ENCODE measurements at places on chromosomes 3 and 15. TPM values are rescaled to one million over a fixed set of nuclear protein-coding genes. Genes with fewer than 3 reads are reported as not detected.

The ASB14 gene
- total RNA-seq = 9.0 TPM

GRCh38 chr15:52787123-52787503 is 3.0 kb downstream of the ONECUT1 start:
- peak; percentile 46 for DNase-seq

The EFCAB12 gene
- total RNA-seq = not detected

DNA sequence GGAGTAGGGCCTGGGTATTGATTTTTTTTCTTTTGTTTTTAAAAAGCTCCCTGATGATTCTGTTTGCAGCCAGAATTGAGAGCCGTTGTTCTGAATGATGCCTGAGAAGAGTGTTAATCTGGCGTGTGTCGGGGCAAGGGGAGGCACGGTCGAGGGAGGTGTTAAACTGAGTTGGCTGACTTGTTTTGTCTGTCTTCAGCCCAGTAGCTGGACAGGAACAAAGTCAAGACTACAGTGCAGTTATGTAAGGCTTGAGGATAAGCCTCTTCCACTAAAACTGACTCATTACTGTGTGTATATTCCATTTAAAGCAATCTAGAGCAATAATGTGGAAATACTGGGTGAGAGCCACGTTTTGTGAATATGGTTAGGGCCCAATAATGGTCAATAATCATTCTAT is 119.0 kb upstream of the DLG1 start:
- no peak for DNase-seq

Data from Right ventricle myocardium inferior (tissue), 1 donor.